MG63 (cell line): ENCODE measurements at places on chromosomes 4 and X. TPM values are rescaled to one million over a fixed set of nuclear protein-coding genes. Genes with fewer than 3 reads are reported as not detected.

The COPS4 gene
- 127 and 147 TPM in 2 replicates for total RNA-seq

The ARHGAP6 gene
- 0.10 TPM in 1 of 2 replicates, not detected in the other for total RNA-seq

The AFM gene
- total RNA-seq: not detected in 2 replicates

The F8A3 gene
- total RNA-seq: 3.1 TPM in 1 of 2 replicates, not detected in the other

The NSUN7 gene
- not detected in 2 replicates for total RNA-seq

The COX7B2 gene
- not detected in 2 replicates for total RNA-seq

The GLRA3 gene
- not detected in 2 replicates for total RNA-seq

The CLIC2 gene
- 0.10 and 0.30 TPM in 2 replicates for total RNA-seq

The NUP62CL gene
- total RNA-seq: not detected in 2 replicates

The ABHD18 gene
- 2.9 and 3.6 TPM in 2 replicates for total RNA-seq

The NCBP2L gene
- total RNA-seq: not detected in 2 replicates

The SYN1 gene
- 0.26 TPM in 1 of 2 replicates, not detected in the other for total RNA-seq

The OPN1MW2 gene
- total RNA-seq: not detected in 2 replicates

The LNX1 gene
- 7.4 and 16.5 TPM in 2 replicates for total RNA-seq

The LEF1 gene
- not detected in 2 replicates for total RNA-seq

The HTT gene
- 6.4 and 8.1 TPM in 2 replicates for total RNA-seq

The SMIM10 gene
- total RNA-seq: 12.0 and 44.9 TPM in 2 replicates

The DOCK11 gene
- 4.3 and 6.4 TPM in 2 replicates for total RNA-seq

The CXCL13 gene
- not detected in 2 replicates for total RNA-seq

The CCDC149 gene
- 2.2 and 2.3 TPM in 2 replicates for total RNA-seq

The SHOX gene
- not detected in 2 replicates for total RNA-seq
